ENCODE measurements at places on chromosomes 16 and 17. TPM values are rescaled to one million over a fixed set of nuclear protein-coding genes. Genes with fewer than 3 reads are reported as not detected.
A peak's percentile ranks its signal among the peaks of the same experiment; 100 is the strongest.

ABCA6 gene
- total RNA-seq, result 1.7 TPM

RPGRIP1L gene
- 12.4 TPM for total RNA-seq

ASGR2 gene
- not detected for total RNA-seq

CD300H gene
- not detected for total RNA-seq

RHBDL3 gene
- total RNA-seq, result 0.11 TPM

PIPOX gene
- total RNA-seq, result 1.1 TPM

RAB37 gene
- total RNA-seq, result not detected

KRT20 gene
- total RNA-seq, result not detected

TMEM132E gene
- total RNA-seq, result not detected

FOXC2 gene
- 91.8 TPM for total RNA-seq

PLA2G10 gene
- not detected for total RNA-seq

USB1 gene
- 45.5 TPM for total RNA-seq

GRCh38 chr17:45160447-45161287 is 1.0 kb upstream of the HEXIM2 start:
- DNase-seq, result no peak

GRCh38 chr17:56718515-56718914 is 115.2 kb downstream of the C17orf67 start:
- DNase-seq, result no peak

- no peak for DNase-seq
These were observed 46.3 kb upstream of the FOXF1 start for GRCh38 chr16:86464044-86464443.

- no peak for DNase-seq
These were observed 139.1 kb upstream of the FOXF1 start for GRCh38 chr16:86371083-86371803.

DNA sequence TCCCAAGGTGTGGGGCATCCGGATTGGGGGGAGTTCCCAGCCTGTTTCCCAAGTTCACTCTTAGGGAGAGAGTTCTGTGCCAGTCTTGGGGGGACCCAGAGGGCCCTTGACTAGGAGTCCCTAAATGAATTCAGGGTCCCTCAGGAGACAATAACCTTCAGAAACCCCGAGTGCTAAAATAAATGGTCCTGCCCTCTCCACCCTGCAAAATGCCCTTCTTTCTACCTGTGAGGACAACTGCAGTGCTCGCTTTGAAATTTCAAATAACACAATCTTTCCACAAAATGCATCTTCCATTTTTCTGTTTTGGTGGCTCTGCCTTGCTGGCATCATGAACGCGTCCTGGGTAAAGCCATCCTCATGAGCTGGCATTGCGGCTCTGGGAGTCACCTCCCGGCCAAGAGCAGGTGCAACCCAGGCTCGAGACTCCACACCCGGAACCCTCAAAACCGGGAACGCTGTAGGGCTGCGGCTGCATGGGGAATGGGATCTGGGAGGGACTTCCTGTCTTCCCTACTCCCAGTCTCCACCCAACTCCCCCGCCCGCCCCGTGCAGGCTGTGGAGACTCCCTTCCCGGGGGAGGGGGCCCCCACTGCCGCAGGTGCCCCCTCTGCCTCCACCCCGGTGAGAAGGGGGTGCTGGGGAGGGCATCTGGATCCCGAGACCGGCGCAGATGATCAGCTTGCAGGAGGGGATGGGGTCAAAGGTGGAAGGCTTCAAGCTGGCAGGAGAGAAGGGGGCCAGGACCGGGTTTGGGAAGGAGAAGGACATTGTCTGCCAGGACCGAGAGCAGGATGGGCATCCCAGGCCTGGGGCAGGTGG is at the start of gene ZNF205:
Gene ZNF205, plus strand, starts transcription at position 529 of the 823 bp plus-strand sequence. CDS start 845 bp downstream, outside the sequence.
- DNase-seq, result no peak

GRCh38 chr16:18983565-18984434 is at the start of gene TMC7:
Gene TMC7 (plus strand): TSS chr16:18983934. CDS start chr16:18984064, 130 bp downstream.
- DNase-seq, result peak; percentile 97

DNA sequence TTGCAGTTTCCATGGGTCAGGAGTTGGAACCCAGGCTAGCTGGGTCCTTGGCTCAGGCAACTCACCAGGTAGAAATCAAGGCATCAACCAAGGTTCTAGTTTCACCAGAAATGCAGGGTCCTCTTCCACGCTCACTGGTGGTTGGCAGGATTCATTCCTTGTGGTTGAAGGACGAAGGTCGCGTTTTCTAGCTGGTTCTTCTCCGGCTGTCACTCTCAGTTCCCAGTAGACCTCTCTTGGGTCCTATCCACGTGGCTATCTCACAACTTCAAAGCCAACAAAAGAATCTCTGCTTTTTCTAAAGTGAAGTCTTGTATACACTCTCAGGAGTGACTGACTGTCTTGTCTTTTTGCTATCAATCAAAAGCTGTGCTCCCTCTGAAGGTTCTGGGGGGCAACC is 146.3 kb upstream of the NOL11 start:
- DNase-seq, result no peak

DNA sequence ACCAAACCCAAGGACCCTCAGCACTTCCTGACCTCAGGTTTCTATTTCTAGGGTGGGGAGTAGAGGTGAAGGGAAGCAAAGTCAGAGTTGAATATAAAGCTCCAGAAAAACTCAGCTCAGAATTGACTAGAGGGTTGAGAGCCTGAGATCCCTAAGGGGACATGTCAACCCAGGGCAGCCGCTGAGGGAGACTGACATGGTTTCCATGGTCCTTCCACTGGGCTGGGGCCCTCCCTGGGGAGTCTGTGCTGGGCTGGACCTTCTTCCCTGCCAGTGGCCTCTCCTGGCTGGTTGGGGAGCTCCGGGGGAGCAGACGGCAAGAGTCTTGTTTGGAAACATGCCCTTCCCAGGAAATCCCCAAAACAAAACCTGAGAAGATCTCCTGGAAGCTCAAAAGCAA is 121.3 kb downstream of the METRNL start:
- DNase-seq, result no peak

DNA sequence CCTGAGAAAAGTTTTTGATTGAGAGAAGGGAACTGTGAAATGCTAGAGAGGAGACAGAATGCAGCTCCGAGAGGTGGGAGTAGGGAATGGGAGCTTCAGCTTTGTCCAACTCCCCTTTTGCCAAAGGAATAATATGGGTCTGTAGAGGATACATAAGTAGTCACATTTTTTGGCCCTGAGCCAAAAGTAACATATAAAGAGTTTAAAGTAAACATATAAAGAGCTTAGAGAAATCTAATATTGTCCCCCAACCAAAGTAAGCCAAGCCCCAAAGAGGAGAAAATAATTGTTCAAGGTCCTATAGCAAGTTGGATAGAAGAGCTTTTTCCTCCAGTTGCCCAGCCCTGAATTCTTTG is 215.1 kb downstream of the TMEM114 start:
- no peak for DNase-seq

All from osteocyte (in vitro differentiated cells).